ENCODE measurements at places on chromosomes 13 and 19. TPM values are rescaled to one million over a fixed set of nuclear protein-coding genes. Genes with fewer than 3 reads are reported as not detected.

Gene NANOS3
- 2.0 TPM for total RNA-seq

Gene LYPD3
- total RNA-seq, result 0.40 TPM

Gene SIGLEC12
- not detected for total RNA-seq

Gene KLK14
- 0.55 TPM for total RNA-seq

Gene ACP5
- total RNA-seq, result 0.28 TPM

Gene TMED1
- 30.8 TPM for total RNA-seq

Gene SPIB
- 0.24 TPM for total RNA-seq

Gene IL17D
- total RNA-seq, result 1.3 TPM

Gene PRSS57
- not detected for total RNA-seq

Gene OR7A5
- total RNA-seq, result not detected

Gene ZNF835
- total RNA-seq, result not detected

Gene ZNF439
- total RNA-seq, result not detected

Gene BEST2
- total RNA-seq, result 1.8 TPM

Gene UHRF1
- total RNA-seq, result 38.9 TPM

Gene LILRB4
- not detected for total RNA-seq

Gene ZNF382
- total RNA-seq, result 0.07 TPM

Gene ZNF546
- total RNA-seq, result 2.4 TPM

Gene WDR88
- total RNA-seq, result not detected

Gene LILRA1
- not detected for total RNA-seq

Gene PSG2
- not detected for total RNA-seq

Gene RDH8
- 0.24 TPM for total RNA-seq

Gene SPACA6
- 12.7 TPM for total RNA-seq

Gene INTS6
- total RNA-seq, result 9.8 TPM

Gene LYL1
- total RNA-seq, result 1.3 TPM

Gene SLC7A9
- total RNA-seq, result 0.39 TPM

Gene IGFLR1
- 12.0 TPM for total RNA-seq
